Ovary (tissue), 10 donors: ENCODE measurements at places on chromosomes 3 and 15. TPM values are rescaled to one million over a fixed set of nuclear protein-coding genes. Genes with fewer than 3 reads are reported as not detected.

- DNase-seq, result no peak
Measured at GRCh38 chr3:177878957-177879356, 657.3 kb upstream of the KCNMB2 start.

DNA sequence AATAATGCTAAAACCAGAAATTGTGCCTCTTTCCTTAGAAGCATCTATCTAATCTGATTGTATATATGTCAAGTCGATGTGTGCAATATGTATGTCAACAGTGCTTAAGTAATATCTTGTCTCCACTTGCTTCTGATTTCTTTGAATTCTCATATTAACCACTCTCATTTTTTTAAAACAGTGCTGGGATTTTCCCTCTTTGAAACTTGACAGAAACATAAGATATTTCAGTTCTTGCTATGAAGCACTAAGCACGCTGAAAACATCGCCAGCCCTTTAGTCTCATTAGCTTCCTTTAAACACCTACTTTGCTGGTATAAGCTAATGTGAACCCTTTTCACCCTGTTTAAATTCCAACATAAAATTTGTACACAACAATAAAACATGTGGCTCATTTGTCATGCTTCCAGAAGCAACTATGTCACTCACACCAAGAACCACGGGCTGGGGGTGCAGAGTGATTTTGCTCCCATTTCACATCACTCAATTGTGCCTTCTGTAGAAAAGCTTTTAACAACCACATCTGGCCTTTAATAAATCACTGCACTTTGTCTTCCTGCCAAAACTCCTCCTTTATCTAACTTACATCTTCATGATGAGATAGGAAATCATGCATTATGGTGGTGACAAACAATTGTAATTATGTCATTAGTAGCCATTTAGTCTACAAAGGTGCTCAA lies 185.2 kb downstream of the FOXP1 start:
- no peak for DNase-seq

GRCh38 chr3:150411106-150411460 lies 3.0 kb downstream of the TSC22D2 start:
- DNase-seq, result no peak

DNA sequence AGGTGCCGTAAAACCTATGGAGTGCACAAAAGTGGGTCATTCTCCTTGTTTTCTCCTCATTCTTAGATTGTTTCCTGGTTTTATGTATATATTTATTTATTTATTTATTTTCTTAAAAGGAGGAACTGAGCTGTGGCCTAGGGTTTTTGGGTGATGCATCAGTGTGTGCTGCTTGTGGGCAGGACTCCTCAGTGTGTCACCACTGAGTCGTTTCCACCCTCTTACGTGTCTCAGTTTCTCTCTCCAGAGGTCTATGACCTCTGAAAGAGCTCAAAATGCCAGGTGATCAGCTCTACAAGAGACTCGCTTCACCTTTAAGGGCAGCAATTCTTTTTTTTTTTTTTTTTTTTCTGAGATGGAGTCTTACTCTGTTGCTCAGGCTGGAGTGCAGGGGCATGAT lies 72.9 kb downstream of the CD200 start:
- no peak for DNase-seq

- DNase-seq, result no peak
Measured at GRCh38 chr3:64078966-64079365, 55.7 kb upstream of the PSMD6 start.

DNA sequence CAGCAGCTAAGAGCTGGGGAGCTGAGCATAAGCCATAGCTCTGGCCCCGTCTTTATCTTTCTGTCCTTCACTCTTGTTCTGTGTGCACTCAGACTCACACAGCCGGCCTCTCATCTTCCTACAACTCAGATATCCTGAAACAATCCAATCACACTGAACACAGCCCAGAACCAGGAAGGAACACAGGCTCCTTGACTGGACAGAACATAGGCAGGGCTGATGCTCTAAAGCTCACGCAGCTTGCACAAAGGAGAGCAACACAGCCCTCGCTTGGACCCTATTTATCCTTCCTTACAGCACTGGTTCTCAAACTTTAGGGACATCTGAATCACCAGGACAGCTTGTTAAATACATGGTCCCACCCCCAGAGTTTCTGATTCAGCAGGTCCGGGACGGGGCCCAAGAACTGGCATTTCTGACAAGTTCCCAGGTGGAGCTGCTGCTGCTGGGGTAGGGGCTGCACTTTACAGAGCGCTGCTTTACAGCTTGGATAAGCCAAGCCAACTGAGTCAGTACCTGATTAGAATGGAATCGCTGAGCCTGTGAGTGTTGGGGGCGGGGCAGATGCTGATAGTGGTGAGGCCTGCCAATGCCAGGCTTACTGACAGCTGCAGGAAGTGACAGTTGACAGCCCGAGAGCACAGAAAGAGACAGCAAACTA lies 65.1 kb downstream of the MRPL46 start:
- DNase-seq, result no peak

DNA sequence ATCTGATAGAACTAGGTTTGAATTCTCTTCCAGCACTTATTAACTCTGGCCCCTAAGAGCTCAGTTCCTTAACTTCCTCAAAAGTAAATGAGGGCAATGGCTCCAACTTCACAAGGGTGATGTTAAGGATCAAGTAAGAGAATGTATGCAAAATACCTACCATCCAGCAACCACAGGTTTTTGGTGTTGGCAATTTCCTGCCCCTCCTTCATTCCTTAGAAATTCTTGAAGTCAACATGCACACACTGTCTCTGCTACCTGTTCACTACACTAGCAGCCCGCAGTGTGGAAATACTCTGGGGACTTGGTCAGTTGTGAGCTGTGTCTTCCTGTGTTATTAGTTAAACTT lies 5.0 kb downstream of the ZBED2 start:
- DNase-seq, result no peak

GRCh38 chr15:39497759-39498565 lies 82.9 kb upstream of the THBS1 start:
- DNase-seq, result no peak

- no peak for DNase-seq
Measured at GRCh38 chr3:39531066-39531465, 63.6 kb downstream of the MOBP start.

DNA sequence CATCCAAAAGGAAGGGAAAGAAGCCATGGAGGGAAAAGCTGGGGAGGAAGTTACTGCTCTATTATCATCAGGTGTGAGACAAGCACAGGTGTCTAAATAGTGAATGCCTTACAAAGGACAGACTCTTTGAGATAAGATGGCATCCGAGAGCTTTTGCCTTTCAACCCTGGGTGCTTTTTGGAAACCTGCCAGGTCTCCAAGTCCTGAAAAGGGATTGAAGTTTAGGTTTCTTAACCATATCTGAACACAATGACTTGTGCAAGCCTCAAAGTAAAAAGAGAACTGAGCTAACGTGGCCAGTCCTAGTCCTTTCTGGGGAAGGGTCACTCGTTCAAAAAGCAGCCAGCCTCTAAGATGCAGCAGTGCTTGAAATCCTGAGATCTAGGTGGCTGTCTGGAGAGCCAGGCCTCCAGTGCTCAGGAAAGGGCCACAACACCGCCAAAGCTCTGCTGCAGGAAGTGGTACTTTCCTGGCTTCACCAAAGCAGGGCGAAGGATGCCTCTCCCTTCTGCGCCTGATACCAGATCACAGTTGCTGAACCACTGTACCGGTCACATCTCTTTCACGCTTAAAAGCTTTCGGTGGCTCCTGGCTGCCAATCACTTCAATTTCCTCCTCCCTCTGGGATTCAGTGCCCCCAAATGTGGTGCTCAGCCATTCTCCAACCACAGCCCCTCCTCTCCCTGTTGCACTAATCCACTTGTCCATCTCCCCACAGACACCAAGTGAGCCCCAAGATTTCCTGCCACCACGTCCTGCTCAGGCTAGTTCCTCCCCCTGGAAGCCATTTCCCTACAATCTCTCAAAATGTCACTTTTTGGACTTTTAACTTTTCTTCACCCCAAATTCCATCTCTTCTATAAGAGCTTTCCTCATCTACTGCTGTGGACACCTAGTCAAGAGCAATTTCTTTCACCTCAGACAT lies 104.1 kb upstream of the LPP start:
- DNase-seq, result no peak

The PIGZ gene
- 1.8 TPM for polyA plus RNA-seq

The SLC9C1 gene
- 0.07 TPM for polyA plus RNA-seq

The EFHB gene
- polyA plus RNA-seq, result 0.43 TPM
